ENCODE measurements at places on chromosomes 6 and 20.

GRCh38 chr20:53020834-53021233, 48.7 kb downstream of the TSHZ2 start:
- DNase-seq = no peak

DNA sequence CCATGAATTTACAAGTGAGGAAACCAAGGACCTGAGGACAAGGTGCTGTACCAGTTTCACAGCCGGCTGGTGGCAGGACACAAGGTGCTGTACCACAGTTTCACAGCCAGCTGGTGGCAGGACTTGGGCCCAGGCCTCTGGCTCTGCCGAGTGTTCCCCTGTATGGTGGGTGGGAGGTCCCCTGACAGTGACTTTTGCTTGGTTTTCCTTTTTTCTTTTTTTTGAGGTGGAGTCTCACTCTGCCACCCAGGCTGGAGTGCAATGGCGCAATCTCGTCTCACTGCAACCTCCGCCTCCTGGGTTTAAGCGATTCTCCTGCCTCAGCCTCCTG, 212.4 kb downstream of the LY86 start:
- DNase-seq = no peak

- DNase-seq = peak; percentile 65
These were observed 686.7 kb downstream of the COL12A1 start for GRCh38 chr6:74519163-74519562.

DNA sequence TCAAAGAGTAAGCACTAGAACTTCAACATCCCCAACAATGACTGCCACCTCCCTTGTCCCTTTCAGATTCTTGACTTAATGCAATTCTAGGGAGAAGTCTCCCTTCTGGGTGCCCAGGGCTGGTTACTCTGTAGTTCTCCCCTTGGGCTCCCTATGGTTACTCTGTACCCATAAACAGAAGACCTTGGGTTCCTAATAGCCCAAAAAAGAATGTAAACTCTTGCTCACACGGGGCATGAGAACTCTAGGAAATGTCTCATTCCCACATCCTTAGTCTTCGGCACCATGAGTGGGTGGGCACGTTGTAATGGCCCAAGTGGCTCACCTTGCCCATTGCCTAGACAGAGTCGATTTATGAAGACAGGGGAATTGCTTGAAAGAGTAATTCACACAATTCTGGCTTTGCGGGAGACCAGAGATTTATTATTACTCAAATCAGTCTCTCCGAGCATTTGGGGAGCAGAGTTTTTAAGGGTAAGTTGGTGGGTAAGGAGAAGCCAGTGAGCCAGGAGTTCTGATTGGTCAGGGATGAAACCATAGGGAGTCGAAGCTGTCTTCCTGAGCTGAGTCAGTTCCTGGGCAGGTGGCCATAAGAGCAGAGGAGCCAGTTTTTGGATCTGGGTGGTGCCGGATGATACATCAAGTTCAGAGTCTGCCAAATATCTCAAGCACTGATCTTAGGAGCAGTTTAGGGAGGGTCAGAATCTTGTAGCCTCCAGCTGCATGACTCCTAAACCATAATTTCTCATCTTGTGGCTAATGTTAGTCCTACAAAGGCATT, 61.2 kb upstream of the SIRPG start:
- DNase-seq = peak; percentile 84

DNA sequence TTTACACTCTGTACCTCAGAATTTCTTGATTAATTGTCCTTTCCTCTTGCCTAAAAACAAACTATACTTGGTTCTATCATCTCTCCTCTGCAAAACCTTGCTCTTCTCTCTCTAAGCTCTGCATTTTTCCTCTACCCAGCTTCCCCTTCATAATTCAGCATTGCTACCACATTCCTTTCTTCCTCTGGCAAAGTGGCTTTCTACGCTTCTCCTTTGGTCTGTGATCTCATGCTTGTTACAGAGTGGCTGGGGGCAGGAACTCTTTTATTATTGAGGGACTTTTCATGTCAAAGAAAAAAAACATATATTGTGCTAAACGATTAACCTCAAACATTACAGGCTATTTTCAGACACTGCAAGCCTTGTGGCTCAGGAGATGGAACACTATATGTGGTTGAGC, 333.3 kb upstream of the KCNQ5 start:
- no peak for DNase-seq

DNA sequence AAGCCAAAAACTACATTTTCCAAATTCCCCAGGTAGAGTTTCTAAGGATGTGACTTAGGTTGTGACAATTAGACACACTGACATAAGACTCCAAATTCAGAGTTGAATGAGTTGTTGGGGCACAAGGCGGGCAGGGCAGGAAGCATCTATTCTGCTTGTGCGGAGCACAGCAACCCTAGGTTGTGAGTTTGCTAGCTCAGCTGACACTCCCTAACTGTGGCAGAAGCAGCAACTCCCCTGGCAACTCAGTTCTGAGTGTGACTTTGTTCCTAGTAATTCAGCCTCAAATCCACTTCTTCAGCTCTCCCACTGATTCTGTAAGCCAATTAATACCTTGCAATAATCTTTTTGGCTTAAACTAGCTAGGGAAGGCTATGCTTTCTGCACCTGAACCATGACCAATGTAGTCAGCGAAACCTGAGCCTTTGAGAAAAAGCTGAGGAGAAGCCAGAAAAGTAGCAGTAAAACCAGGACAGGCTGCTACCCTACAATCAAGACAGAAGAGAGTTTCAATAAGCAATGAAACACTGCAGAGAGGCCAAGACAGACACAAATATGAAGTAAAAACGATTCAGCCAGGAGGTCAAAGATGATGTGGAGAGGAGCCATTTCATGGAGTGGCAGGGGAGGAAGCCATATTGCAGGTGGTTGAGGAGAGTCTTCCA, 30.0 kb upstream of the PAQR8 start:
- no peak for DNase-seq

DNA sequence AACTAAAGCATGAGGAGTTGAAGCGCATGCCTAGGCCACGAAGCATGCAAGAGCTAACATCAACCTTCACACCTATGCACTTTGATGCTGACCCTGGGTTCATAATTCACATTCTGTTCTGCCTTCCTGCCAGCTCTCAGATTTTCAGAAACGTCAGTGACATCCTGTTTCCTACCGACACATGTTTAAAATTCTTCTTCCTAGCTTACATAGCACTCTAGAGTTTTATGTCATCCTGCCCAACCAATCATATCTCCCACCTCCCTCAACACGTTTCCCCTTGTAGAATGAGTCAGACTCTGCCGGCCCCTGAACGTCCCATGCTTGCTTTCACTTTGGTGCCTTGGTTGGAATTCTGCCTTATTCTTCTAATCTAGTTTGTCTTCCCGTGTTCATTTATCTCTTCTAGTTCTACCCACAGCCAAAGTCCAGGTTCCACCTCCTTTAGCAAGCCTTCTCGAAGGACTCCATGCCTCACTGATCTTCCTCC, 97.2 kb upstream of the MAP7 start:
- DNase-seq = peak; percentile 41

- no peak for DNase-seq
These were observed 60.1 kb downstream of the QKI start for GRCh38 chr6:163474581-163474980.

GRCh38 chr20:10584371-10584770, 89.4 kb downstream of the JAG1 start:
- DNase-seq = peak; percentile 9

GRCh38 chr20:46638134-46638897, 12.9 kb downstream of the SLC13A3 start:
- DNase-seq = no peak

GRCh38 chr20:17678295-17678694, 3.7 kb downstream of the RRBP1 start:
- DNase-seq = no peak

DNA sequence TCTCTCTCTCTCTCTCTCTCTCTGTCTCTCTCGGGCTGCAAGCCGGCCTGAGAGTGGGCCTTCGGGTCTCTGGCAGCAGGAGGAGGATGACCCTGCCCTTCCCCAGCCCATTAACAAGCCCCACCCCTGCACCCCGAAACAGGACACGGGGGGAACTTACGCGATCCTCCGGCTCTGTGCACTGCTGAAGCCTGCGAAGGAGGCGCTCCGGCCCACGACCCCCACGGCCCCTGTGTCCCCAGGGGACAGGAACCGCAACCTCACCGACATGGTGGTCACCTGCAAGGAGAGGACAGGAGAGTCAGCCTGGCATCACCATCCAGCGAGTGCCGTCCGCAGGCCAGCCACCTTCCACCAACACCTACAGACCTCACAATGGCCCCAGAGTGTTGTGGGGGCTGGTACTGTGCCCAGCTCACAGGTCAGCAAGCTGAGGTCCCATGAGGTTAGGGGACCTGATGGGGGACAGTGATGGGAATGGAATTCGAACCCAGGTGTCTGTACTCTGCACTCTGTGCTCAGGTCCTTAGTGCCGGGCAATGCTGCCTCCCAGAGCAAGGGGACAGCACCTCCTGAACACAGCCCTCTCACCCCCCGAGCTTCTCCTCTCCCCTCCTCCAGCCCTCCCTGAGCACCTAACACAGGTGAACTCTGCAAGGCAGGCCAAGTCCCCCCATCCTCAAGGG, 60.6 kb downstream of the RIPOR3 start:
- no peak for DNase-seq

- no peak for DNase-seq
These were observed 544.1 kb upstream of the FLRT3 start for GRCh38 chr20:14881518-14881917.

Measured in GM03348 (cell line).